ENCODE measurements at places on chromosomes 2 and 18.

GRCh38 chr2:241636182-241637017 lies 558 bp downstream of the THAP4 start:
- peak; percentile 32 for DNase-seq

GRCh38 chr2:128594953-128595677 lies 276.4 kb upstream of the HS6ST1 start:
- no peak for DNase-seq

DNA sequence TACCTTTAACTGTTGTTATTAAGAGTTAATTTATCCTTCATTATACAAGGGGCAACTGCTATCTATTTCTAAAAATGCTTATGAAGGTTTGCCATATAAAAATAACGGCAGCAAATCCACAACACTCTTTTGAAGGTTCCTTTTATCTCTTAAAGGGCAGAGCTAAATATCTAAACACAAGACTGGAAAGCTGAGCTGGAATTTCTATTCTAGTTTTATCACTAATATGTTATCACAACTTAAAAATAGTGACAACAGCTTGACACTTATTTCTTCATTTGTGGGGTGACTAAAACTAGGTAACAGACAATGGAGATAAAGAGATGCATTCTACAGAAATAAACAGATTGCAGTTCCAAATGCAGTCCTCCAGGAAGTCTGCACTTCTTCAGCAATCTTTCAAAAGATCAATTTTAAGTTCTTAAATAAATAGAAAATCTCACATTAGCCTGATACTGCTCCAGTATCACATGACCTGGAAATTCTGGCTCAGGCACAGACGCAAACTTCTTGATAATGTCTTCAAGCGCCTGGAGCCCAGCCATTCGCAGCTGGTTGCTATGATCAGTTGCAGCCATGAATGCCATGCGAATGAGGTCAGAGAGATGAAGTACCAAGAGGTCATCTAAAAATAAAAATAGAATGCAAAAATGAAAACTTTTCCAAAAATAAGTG lies 54.0 kb upstream of the STRN start:
- no peak for DNase-seq

DNA sequence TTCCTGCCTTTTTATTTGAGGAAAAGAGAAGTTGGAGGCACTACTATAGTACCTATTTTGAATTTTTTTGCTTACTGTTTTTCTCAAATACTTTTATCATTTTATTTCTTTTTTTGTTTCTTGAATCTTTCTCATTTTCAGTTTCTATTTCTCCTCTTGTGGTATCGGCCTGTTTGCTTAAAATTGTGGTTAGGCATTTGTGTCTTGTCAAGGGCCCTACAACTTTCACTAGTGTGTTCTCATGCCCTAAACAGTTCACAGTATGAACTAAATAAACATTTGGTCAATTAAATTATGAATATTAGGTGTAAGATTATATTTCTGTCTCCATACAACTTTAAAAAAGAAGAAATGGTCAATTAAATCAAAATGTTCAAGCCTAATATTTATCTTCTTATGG lies 613.5 kb downstream of the MBD2 start:
- DNase-seq, result no peak

- no peak for DNase-seq
Observed at GRCh38 chr2:170024721-170025120, 153.2 kb upstream of the MYO3B start.

DNA sequence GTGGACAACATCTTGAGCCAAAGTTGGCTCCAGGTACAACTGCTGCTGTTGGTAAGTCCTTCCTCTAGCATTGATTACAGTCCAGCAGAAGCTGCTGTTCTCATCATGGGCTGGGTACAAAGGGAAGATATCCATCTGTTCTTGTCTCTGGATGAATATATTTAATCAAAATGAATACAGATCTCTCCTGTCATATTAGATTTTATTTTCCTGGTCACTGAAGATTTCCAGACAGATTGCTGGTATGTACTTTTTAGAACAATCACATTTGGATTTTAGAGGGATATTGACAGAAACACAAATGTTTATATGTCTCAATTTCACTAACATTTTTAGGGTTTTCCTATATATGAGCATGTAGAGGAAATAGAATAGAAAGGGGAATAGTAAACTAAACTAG lies 155.4 kb upstream of the FHL2 start:
- DNase-seq, result no peak

GRCh38 chr2:207567671-207568070 lies 37.9 kb downstream of the CREB1 start:
- DNase-seq, result no peak

DNA sequence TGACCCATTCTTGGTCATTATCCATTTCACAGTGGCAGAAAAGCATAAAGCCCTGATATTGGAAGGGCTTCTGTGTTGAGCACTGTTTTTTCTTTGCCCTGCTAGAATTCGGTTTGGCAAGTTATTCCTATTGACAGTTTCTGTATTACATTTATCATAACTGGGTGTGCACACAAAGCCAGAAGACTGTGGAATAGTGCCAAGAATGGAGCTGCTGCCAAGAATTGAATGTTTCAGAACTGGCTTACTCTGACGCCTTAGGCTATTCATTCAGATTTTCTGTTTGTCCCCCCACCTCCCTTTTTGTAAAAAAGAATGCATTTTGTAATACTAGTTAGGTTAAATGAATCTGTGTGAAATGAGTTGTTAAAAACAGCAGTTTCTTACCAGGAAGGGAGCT lies 12.7 kb downstream of the KDM3A start:
- no peak for DNase-seq

- DNase-seq, result no peak
Observed at GRCh38 chr2:226467221-226467620, 332.4 kb downstream of the IRS1 start.

- DNase-seq, result no peak
Observed at GRCh38 chr2:110903548-110903947, 171.2 kb downstream of the ACOXL start.

DNA sequence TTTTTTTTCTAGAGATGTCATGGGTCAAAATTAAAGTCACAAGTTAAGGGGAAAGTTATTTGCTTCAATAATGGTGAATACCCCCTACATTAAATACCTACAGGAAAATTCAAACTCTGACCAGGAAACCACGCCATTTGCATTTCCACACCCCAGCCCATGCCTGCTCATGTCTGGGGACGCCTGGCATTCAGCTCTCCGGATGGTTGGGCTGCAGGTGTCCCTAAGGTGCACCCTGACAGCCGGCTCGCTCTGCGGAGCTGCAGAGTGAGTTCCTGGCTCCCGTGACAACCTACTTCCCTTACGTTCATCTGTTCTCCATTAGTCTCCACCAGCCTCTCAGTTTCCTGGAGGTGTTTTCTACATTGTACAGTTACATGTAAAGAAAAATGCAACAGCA lies 122.7 kb upstream of the RIOK3 start:
- no peak for DNase-seq

GRCh38 chr2:120456867-120457266 lies 110.9 kb downstream of the INHBB start:
- no peak for DNase-seq

DNA sequence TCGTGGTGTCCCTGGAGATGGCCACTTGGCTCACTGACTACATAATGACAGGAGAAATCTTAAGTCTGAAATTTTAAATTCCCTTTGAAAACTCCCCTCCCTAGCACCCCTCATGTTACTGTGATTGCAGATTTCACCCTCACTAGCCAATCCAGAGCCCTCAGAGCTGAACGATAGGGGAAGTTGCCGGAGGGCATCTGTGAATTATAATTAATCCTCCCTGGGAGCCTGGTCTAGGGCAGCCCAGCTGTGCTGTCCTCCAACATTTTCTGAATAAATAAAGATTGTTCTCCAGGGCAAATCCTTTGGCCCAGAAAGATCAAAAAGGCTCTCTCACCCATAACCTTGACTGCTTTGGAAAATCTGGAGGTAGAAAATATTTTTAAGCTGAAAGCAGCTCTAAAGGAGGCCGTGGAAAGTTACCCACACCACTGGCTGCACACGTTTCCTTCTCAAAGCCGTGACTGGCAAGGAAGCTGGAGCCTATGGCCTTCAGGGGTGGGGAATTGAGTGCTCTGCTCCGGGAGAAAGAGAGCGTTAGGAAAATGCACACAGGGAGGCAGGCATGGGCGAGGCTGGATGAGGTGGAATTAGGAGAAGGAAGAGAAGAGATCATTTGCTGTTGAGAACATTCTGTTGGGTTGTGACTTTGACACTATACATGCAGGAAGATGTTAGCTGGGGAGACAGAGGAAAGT lies 68.9 kb upstream of the CNGA3 start:
- no peak for DNase-seq

DNA sequence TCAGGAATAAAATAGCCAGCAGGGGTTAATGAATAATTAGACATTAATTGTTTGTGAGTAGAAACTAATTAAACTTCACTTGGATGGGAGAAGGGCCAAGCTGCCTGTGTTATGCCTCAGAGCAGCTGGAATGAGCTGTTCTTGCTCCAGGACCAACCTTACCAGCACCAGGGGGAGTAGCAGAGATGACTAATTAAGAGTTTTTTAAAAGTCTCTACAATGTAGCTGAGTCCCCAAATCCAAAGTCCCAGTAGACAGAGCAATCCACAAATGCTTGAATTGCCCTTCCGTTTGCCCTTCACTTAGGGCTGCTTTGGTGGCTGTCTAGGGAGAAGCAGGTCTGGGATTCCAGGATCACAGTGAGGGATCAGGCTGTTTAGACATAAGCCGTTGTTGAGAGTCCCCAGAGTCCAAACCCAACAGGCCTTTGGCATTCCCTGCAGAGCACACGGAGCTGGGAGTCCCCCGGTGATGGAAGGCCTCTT lies 59.4 kb downstream of the RHOB start:
- no peak for DNase-seq

GRCh38 chr2:144085016-144085415 lies 434.9 kb downstream of the ZEB2 start:
- DNase-seq, result no peak

GRCh38 chr2:26349690-26350089 lies 3.1 kb upstream of the ADGRF3 start:
- DNase-seq, result no peak

- DNase-seq, result no peak
Observed at GRCh38 chr2:46845542-46846486, 69.8 kb downstream of the MCFD2 start.

- DNase-seq, result no peak
Observed at GRCh38 chr2:39786761-39787522, 7.9 kb upstream of the THUMPD2 start.

- DNase-seq, result no peak
Observed at GRCh38 chr2:240457223-240458043, 22.0 kb downstream of the GPC1 start.

DNA sequence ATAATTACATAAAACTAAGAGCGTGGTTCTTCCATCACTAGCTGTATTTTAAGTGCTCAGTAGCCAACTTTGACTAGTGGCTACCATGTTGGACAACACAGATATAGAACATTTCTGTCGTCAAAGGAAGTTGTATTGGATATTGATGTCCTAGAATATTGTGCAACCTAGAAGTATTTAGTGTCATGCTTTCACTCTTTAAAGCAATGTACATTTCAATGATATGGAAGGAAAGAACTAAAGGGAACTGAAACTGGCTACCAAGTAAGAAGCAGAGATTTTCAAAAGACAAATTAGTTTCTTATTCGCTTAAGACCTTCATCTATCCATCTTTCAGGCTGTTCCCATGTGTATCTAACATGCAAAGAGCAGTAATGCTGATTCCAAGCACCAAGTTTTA lies 85.4 kb upstream of the EML6 start:
- DNase-seq, result no peak

GRCh38 chr2:205403244-205403825 lies 279.0 kb upstream of the NRP2 start:
- no peak for DNase-seq

DNA sequence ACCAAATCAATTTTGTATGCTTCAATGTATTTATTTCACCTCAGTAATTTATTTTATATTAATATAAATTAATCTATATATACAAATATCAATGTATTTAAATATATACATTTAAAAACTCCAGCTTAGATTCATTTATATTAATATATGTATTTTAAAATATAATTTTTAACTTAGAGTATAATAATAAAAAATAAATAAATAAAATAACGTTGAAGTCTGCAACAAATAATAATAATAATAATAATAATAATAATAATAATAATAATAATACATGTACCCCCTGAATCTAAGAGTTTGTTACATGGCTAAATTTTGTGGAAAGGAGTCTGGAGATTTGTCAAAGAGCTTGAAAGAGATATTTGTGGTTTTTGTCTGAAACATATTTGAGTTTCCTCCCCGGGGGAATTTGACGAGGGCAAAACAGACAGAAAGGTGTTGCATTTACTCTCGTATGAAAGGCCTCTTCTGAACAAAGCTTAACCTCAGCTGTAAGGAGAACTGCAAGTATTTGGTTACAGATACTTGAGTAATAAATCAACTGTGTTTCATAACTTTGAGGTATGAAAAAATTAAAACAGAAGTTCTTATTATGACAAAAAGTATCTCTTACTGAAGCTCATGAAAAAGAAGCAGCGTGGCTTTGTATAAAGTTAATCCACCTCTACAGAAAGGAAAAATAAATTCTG lies 93.4 kb downstream of the CDH19 start:
- DNase-seq, result no peak

GRCh38 chr2:67389788-67390187 lies 7.3 kb upstream of the ETAA1 start:
- DNase-seq, result no peak

DNA sequence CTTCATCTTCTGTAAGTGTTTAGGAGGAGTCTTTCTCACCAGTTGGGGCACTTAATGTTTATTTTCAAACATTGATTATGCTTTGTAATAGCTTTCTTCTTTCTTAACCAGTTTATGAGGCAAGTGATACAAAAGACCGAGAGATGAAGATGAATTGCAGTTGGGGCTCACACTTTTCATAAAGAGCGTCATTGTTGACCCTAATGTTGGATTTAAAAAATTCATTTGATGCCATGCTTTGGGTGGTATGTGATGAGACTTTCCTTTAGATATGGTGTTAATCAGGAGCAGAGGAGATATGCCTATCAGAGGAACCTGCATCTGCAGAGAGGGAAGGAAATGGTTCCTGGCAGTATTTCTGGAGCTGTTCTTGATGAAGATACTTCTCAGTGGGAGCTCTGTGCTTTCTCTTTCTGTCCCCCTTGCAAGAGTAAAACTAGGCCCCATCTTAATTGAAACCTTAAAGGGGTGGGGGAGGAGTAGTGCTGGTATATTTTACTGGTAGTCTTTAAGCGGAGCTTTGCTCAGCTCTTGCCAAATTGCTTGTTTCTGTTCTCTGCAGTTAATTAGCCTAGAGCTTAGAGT lies 2.3 kb downstream of the EML4 start:
- DNase-seq, result no peak

GRCh38 chr2:191287820-191288219 lies 42.6 kb downstream of the MYO1B start:
- no peak for DNase-seq

All from stimulated activated CD4-positive, alpha-beta T cell treated with anti-CD3 and anti-CD28 coated beads, Interleukin-12 subunit alpha, Interleukin-12 subunit beta, amount 100 ng/mL, for 4 hours (primary cell).